ENCODE measurements at places on chromosomes 11 and 22.

- peak; percentile 31 for DNase-seq
Measured at GRCh38 chr11:62324731-62325556, 12.3 kb upstream of the ASRGL1 start.

GRCh38 chr11:134119094-134119493, 50.2 kb downstream of the JAM3 start:
- no peak for DNase-seq

- no peak for DNase-seq
Measured at GRCh38 chr11:44729713-44730112, 3.0 kb downstream of the TSPAN18 start.

DNA sequence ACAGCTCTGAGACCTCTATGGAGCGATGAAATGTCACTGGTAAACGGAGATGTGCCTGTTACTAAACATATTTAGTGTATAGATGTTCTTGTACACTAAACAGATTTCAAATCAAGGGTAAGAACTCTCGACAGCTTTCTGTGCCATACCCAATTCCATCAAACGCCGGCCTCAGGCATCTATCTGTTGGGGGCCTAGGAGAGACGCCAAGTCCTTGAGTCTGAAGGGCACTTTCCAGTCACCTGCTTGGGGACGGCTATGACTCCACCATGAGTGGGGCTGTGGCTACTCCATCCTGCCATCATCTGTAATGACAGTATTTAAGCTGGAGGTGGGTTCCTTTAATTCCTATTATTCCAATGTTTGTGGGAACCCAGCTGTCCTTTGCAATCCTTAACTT, 87.8 kb downstream of the SHANK2 start:
- no peak for DNase-seq

GRCh38 chr11:119536801-119537200, 113.8 kb upstream of the THY1 start:
- no peak for DNase-seq

DNA sequence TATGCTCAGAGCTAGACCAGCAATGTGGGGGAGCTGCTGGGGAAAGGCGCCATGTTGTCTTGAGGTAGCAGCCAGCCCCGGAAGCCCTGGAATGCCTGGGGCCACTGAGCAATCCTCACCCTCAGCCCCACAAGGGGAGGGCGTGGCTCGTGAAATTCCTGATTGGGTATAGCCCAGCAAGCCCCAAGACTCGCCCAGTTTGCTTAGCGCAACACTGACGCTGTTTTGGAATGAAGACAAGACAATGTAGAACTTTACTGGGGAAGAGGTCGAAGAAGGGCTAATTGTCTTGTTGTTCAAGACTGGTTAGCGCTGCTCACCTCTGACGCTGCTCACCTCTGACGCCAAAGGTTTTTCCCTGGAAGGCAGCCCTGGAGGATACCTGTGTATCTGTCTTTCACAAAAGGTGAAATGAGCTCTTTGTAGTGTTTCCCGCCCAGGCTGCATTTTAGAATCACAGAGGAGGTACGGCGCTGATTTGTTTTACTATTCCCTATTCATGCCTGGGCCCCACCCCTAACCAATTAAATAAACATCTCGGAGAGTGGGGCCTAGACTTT, 47.6 kb downstream of the ST3GAL4 start:
- no peak for DNase-seq

- no peak for DNase-seq
Measured at GRCh38 chr11:11740073-11740702, 101.6 kb upstream of the USP47 start.

DNA sequence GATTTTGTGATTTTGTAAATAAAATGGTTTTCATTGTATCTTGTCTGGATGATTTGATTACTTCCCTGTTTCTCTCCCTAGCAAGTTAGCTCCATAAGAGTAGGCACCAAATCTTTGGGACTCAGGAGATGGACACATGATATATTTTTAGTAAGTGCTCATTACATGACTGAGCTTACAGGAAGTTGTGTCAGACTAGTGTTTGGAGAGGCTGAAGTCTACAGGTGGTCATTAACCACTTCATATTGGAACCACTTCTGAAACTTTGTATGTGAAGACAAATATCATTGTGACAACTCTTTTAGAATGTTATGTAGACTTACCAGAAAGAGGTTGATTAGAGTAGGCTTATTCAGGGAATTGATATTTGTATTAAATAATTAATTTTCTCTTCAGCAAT, 19.1 kb downstream of the ARHGAP42 start:
- DNase-seq, result no peak

- no peak for DNase-seq
Measured at GRCh38 chr11:30902929-30903328, 316.8 kb upstream of the MPPED2 start.

- no peak for DNase-seq
Measured at GRCh38 chr11:131662317-131662972, 292.0 kb downstream of the NTM start.

- no peak for DNase-seq
Measured at GRCh38 chr11:114166897-114167323, 107.4 kb downstream of the ZBTB16 start.

- DNase-seq, result no peak
Measured at GRCh38 chr11:132555617-132556016, 976.7 kb downstream of the OPCML start.

GRCh38 chr11:63826471-63827190, 12.3 kb upstream of the MARK2 start:
- no peak for DNase-seq

GRCh38 chr11:65362320-65362931, 7.9 kb downstream of the TIGD3 start:
- DNase-seq, result no peak

GRCh38 chr11:2883640-2883978, 2.0 kb downstream of the CDKN1C start:
- no peak for DNase-seq

GRCh38 chr11:27395556-27396258, 32.7 kb upstream of the CCDC34 start:
- no peak for DNase-seq

- DNase-seq, result no peak
Measured at GRCh38 chr11:36471577-36471976, 38.5 kb downstream of the TRAF6 start.

DNA sequence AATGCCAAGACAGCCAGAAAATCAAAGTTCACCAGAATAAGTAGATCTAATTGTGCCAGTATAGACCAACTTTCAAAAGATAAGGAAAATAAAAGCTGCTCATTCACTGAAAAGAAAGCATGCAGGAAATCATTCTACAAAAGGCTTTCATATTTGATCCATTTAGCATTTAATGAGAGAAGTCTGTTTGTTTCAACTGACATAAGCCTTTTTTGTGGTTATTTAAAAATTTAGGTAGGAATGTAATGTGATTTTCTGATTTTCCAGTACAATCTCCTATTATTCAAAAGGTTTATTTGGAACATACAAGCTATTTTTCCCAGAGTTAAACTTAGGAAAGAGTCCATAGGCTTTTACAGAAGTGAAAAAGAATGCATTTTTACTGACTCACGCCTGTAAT, 92.7 kb downstream of the SBF2 start:
- DNase-seq, result no peak

GRCh38 chr11:3165916-3166267, 782 bp upstream of the OSBPL5 start:
- no peak for DNase-seq

DNA sequence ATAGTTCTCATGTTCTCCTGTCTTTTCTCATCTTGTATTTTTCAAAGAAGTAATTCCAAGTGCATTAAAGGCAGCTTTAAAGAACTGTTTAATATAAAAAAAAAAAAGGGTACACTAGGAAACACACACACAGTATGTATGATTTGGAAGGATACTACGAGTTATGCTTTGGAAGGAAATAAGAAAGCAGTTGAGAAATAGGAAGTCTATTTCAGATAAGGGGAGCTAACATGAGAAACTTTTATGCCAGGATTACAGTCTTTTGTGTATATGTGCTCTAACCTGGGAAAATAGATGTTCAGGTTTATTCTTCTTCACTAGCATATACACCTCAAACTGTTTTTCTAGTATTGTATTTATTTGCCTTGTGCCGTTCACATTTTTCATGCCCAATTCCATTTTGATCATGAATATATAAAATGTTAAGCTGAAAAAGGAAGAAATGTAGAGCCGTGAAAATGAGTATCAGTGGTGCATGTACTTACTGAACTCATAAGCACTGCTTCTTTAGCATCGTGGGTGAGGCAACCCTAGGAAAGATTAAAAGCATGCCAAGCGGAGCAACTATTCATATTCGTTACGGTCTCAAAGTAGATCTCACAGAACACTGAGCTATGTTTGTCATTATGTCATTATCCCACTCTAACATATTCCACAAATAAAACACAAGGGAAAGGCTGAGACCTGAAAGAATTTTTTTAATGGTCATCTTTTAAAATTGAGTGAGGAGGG, 59.6 kb downstream of the GUCY1A2 start:
- DNase-seq, result no peak

- no peak for DNase-seq
Measured at GRCh38 chr11:97893612-97894011, 1127.1 kb upstream of the CNTN5 start.

- no peak for DNase-seq
Measured at GRCh38 chr22:50700387-50701075, 27.9 kb downstream of the SHANK3 start.

DNA sequence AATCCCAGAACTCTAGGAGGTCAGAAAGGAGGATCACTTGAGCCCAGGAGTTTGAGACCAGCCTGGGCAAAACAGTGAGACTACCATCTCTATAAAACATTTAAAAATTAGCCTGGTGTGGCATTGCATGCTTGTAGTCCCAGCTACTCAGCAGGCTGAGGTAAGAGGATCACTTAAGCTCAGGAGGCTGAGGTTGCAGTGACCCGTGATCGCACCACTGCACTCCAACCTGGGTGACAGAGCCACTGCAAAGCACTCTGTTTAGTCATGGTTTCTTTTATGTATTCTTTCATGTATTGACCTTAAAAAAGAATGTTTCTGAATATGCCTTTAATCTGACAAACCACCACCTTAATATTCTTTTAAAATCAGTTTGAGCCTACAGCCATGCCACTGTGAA, 52.2 kb downstream of the BIRC2 start:
- no peak for DNase-seq

DNA sequence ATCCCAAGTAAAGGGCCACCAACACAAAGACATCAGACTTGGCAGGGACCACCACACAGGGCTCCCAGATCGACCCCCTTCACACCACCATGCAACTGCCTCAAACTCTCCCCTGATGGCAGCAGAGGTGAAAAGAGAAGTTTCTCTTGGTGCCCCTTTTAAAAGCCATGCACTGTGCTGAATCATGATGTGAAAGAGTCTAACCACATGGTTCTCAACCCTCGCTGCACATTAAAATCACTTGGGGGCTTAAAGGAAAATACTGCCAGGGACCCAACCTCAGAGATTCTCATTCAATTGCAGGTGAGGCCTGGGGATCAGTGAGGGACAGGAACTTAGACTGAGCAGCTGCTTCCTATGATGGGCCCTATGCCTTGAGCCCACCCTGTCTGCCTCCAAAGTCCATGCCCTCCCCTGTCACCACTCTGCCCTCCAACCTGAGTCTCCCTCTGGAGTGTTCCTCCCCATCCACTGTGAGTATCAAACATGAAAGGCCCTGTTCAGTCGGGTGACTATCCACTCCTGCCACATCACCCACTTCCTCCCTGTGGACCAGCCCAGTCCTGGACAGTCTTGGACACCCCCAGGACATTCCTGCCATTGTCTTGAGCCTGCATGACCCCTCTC, 40.8 kb downstream of the PLEKHA7 start:
- no peak for DNase-seq

GRCh38 chr22:17403906-17404305, 34.6 kb downstream of the CECR2 start:
- no peak for DNase-seq

GRCh38 chr11:46554213-46555147, 39.3 kb downstream of the AMBRA1 start:
- DNase-seq, result no peak

- DNase-seq, result peak; percentile 67
Measured at GRCh38 chr11:75022759-75023396, 34.1 kb downstream of the NEU3 start.

DNA sequence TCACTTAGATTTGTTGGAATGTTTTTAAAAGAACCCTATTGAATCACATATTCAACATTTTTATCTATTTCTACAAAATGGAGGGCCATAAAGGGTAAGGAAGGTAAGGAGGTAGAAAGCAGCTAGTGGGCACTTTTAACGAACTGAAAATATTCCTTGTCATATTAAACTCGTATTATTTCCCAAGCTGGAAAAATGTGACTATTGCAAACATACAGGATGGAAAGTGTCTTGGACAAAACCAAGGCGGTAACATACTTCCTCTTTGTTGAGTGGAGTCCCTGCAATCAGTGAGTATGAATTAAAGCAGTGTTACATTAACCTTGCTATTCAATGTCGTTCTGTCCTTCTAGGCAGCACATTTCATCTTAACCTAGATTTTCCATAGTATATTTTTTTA, 165.6 kb downstream of the RCN1 start:
- no peak for DNase-seq

DNA sequence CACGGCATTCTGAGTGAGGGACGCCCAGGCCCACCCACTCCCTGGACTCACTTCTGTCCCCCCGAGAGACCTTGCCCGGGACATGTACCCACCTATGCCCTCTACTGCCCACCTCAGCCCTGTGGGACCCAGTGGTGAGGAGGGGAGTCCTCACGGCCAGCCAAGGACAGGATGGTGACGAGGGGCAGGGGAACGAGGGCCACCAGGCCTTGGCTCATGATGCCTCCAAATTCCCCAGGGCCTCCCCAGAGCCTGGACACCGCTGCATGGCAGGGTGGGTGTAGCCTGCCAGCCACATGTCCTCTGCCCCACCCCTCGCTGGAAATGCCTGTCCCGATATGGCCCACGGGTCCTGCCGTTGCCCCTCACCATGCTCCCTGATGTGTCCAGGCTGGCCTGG, 26.1 kb downstream of the TSPAN4 start:
- DNase-seq, result no peak

DNA sequence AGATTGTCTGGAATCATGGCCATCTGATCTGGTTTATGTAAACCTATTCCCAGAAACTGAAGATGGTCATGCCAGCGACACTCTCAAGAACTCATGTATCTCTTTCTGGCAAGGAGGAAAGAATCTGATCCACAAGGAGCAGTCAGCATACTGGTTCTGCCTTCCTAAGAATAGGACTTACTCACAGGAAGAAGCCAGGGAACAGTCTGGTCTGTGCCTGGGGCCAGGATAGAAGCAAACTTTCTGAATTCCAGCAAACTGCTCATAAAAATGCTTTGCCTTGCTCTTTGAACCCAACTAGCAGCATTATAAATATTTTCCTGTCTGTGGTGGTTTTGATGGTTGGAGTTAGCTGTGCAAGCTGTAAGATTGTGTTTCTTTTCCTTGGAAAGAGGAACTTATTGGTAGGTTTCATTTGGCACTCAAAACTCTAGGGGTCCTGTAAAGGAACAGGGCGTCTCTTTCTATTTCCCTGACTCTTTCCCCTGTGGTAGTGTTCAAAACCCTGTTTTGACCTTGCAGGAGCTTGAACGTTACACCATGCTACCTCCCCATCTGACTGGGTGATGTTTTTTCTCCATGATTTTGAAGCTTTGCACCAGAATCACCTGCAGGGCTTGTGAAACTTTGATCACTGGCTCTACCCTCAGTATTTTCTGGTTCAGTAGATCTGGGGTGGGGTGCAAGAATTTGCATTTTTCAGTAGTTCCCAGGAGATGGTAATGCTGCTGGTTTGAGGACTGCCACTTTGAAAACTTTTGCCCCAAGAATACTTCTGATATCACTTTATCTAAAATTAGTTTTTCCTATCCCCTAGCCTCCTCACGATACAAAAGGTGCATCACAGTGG, 627.8 kb upstream of the ANO5 start:
- DNase-seq, result no peak

- peak; percentile 39 for DNase-seq
Measured at GRCh38 chr22:39960791-39961746, 872 bp downstream of the TMA7B start.
